AML-193 (cell line): ENCODE measurements at places on chromosomes 5 and 9.
A peak's percentile ranks its signal among the peaks of the same experiment; 100 is the strongest.

- DNase-seq: no peak
These were observed 70.1 kb downstream of the PCSK5 start for GRCh38 chr9:75960551-75960950.

GRCh38 chr5:103298607-103299188 lies 40.1 kb downstream of the MACIR start:
- no peak for DNase-seq

DNA sequence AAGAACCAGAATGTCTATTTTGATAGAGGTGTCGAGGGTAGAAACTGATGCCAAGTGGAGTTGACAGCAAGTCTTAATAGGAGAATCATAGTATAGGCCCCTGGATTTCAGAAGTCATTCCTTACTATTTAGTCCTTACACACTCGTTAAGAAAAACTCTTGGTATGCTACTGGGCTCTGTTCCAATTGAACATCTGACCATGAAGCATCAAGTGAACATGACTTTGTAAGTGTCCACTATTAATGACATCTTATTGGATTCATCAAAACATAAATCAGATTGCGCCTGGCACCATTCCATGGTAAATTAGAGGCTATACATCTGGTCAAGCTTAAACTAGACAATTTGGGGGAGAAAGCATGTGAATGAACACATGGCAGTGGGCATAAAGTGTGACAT lies 1056.5 kb upstream of the EDIL3 start:
- no peak for DNase-seq

DNA sequence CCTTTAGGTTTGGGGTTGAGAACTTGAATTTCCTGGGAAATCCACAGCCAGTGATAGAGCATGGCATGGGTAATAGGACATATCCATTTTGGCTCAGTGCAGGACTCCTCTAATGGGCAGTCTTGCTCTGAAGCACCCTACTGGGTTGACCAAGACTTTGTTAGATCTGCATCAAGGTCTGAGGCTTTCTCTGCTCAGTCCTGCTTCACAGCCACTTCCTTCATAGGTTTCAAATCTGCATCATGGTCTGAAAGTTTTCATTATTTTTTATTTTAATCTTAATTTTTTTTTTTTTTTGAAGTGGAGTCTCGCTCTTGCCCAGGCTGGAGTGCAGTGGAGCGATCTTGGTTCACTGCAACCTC lies 36.5 kb downstream of the KIF2A start:
- no peak for DNase-seq

DNA sequence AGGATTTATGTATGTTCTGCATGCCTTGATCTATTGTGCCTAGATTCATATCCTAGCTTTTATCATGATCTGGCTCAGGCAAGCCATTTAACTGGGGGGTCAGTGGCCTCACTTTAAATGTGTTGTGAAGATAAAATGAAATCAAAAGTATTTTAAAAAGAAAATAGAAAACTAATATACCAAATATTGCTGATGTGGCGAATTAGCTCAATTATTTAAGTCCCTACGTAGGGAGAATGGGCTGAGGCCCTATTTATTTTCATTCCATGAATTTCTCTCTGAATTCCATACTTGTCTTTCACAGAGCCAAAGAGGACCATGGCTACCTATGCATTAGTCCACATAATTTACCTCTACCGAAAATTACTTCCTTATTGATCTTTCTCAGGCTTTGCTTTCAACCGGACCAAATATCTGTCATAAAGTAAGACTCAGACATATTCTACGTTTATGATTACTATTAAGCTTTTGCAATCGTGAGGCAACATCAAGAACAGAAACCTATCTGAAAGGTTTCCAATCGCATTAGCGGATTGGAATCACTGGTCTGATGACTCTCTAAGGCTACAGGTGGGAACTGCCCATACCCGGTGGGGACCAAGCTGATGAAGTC lies 1.7 kb downstream of the MBLAC2 start:
- no peak for DNase-seq

DNA sequence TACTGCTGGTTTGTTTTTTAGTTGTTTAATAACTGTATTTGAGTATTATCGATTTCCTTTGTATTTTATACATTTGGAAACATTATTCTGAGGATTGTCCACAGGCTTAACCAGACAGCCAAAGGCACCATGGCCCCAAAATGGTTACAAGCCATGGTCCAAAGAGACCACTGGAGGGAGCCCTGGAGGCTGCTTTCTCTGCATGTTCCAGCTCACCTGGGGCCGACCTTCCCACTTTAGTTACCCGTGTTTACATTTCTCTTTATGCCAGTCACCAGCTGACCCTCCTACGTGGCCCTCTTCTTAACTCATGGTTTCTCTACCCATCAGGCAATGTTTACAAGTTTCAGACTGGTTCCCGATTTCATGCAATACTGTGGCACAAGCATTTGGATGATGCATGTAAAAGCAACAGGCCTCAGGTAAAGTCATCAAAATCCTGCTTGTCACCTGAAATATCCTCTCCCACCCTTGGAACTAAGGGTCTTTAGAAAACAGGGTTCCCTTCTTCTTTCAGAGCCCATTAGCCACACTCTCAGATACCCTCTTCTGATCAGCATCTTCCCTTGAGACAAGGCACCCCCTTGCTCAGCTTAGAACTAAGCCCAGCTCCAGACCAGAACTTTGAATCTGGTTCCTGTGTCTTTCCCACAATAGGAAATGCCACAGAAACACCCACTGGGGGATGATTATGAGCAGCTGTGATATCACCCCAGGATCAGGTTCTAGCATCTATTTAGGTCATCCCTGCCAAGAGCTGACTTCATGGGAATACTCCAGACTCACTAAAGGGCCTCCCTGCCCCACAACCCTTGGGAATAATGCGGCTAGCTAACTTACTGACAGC lies 49.9 kb upstream of the GARNL3 start:
- DNase-seq: peak; percentile 12
